ENCODE measurements at places on chromosomes 13 and 19. TPM values are rescaled to one million over a fixed set of nuclear protein-coding genes. Genes with fewer than 3 reads are reported as not detected.

Gene MAMSTR
- total RNA-seq, result 1.4 TPM

Gene SPINT2
- 79.6 TPM for total RNA-seq

Gene ACTMAP
- 9.5 TPM for total RNA-seq

DNA sequence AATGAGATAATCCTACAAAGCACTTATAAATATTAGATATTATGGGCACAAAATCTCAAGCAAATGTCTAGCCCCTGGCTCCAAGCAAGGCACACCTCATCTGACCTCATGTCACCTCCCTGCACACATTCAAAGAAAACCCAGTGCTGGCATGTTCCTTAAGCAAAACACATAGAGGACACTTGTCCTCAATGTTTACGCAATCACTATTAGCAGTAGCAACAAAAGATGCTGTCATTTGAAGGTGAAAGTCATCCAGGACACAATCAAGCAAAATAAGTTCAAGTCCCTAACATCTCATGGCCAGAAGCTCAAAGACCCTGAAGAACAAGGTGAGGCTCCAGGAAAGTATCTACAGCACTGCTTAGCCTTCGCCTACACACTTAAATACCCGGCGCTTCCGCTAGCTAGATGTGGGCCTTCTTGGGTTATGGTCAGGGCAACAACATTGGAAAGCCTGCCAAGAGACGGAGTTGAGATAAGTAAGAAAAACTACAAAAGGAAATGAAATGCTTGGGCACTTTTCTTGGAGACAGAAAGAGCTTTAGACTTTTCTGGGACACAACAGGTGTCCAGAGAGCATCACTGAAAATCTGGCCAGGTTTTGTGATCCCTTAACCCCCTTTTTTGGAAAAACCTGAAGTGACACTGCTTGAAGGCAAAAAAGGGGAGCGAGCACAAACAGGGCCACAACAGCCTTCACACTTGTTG lies 85.7 kb downstream of the FOXO1 start:
- no peak for DNase-seq

GRCh38 chr19:6753178-6754031 lies 13.8 kb downstream of the SH2D3A start:
- DNase-seq, result peak; percentile 76

Gene ZNF415
- total RNA-seq, result 0.21 TPM

Gene C19orf44
- 4.4 TPM for total RNA-seq

DNA sequence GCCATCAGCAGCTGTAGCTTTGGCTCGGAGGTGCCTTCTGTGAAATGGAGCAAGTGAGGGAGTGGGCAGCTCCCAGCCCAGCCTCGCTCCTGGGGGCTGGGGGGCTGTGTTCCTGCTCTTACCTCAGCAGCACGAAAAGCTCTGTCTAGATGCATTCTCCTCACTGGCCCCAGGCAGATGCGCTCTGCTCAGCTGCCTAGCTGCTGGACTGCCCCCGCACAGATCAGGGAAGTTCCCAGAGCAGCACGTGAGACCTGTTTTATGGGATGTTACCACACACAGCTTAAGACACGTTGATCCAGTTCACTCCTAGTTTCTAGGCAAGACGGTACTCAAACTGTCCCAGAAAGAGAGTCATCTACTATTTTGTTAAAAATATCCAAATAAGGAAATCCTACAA lies 13.6 kb downstream of the LCP1 start:
- DNase-seq, result no peak

Gene PCDH8
- not detected for total RNA-seq

DNA sequence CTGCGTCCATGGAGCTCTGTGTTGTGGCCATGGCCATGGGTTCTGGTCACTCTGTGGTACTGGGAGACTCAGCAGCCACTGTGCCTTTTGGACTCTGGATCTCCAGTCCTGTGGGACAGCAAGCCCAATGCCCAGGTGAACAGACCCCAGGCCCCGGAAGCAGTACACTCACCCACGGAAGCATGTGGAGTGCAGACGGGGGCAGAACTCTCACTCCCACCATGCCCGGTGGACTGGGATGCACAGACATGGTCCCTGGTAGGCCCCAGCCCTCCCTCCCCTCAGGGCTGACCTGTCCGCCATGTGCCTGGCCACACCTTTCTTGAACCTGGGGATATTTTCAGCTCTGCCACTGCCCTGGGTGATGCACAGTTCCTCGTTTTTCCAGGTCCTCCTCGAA lies 163.3 kb downstream of the URI1 start:
- no peak for DNase-seq

DNA sequence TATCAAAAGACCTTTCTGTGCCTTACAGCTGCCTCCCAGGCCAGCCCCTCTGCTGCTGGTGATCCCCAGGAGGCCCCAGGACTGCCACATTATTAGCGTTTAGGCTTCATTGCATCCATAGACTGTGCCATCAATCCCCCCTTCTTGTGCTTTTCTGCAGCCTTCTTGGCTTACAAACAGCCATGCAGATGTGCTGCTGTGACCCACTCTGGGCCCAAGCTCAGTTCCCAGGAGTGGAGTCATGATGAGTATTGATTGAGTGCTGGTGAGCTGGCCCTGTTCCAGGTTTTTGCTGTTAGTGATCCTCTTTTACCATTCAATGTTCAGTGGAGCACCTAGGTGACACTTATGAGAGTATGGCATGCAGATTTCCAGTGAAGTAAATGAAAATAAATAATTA lies 59.9 kb upstream of the SLAIN1 start:
- no peak for DNase-seq

GRCh38 chr19:31900991-31901390 lies 444.4 kb upstream of the ZNF507 start:
- DNase-seq, result no peak

Gene KEAP1
- total RNA-seq, result 81.6 TPM

DNA sequence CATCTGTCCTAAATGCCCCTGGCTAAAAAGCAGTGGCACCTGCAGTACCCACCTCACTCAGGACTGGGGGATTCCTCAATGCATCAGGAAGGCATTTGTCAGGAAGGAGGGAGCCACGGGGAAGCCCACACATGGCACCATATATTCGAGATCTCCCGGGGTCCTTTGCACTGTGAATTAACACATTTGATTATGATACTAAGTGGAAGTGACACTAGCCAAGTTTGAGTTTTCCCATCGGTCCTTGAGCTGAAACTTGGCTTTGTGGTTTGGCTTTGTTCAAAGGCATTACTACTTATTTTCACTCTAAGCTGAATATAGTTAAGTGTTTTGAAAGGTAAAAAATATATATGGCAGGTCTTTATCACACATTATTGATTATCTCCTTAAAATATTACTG lies 168.7 kb upstream of the MYO16 start:
- DNase-seq, result no peak

Gene LYPD3
- total RNA-seq, result 4.1 TPM

Gene SULT2A1
- not detected for total RNA-seq

- DNase-seq, result no peak
These were observed 16.2 kb downstream of the COL4A2 start for GRCh38 chr13:110323172-110323891.

Gene SYNE4
- total RNA-seq, result 1.8 TPM

DNA sequence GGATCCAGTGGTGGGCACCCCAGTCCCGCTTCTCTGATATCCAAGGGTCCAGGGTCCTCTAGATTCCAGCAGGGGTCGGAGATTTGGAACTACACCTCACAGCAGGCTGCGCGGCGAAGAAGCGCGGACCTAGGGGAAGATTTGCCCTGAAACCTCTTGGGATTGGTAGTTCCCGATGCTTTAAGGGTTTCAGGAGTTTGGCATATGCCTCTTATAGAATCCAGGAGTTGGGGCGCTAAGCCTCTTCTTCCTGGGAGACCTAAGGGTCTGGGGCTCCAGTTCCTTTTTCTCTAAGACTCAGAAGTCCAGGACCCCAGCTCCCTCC lies 349 bp downstream of the BCL2L12 start:
- DNase-seq, result no peak

DNA sequence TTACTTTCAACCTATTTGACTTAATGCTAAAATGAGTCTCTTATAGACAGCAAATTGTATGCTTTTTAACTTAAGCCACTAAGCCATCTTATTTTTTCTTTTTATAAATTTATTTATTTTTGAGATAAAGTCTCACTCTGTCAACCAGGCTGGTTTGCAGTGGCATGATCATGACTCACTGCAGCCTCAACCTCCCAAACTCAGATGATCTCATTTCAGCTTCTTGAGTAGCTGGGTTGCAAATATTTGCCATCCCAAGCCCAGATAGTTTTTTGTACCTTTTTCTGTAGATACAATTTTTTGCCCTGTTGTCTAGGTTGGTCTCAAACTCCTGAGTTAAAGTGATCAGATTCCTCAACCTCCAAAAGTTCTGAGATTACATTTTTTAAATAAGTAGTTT lies 27.1 kb downstream of the ZNF714 start:
- no peak for DNase-seq

- DNase-seq, result no peak
These were observed 2.7 kb upstream of the SPACA4 start for GRCh38 chr19:48603850-48604249.

GRCh38 chr19:32201211-32201610 lies 144.2 kb upstream of the ZNF507 start:
- no peak for DNase-seq

Gene NLRP5
- not detected for total RNA-seq

DNA sequence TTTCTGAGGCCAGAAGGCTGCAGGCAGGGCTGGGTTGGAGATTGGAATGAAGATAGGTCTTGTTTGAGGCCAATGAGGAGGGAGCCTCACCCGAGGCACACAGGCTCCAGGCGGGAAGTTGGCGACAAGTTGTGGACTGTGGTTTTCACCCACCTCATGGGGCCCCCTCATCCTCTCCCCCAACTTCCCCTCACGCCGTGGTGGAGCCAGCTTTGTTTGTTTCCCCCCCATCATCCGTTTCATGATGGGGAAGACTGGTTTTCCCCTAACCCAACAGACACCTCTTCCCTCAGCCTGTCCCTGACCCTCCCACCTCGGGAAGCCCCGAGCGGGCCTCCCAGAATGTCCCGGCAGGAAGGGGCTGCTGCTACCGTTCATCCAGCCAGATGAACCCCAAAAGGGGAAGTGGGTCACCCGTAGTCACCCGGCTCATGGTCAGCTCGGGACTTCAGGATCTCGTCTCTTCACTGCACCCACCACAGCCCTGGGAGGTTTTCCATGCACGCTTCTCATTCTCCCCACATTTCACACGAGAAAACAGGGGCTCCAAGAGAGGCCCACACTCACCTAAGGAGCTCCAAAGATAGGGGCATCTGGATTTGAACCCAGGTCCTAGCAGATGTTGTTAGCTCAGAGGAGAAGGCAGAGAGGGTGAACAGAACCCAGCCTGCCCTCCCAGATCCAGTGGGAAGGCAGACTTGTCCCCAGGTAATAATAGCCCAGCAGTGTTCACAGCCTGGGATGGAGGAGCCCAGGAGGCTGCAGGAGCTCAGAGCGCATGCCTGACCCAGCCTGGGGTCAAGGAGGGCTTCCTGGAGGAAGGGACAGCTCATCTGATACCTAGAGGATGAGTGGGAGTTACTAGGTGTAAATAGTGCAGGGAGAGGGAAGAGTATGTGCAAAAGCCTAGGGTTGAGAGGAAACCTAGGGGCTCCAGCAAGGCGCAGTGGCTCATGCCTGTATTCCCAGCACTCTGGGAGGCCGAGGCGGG lies 23.5 kb downstream of the CEACAM16 start:
- peak; percentile 25 for DNase-seq

DNA sequence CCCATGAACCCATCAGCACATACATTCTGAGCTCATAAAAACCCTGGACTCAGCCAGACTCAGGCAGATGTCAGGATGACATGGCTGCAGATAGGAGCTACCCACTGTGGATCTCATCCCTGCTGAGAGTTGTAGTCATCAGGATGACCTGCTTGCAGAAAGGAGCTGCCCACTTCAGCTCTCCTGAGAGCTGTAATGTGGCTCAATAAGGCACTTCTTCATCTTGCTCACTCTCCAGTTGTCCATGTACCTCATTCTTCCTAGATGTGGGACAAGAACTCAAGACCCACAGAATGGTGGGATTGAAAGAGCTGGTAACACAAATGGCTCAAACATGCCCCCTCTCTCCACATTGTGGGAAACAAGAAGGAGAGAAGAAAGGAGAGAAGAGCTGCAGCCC lies 58.2 kb downstream of the SLITRK1 start:
- no peak for DNase-seq

GRCh38 chr13:111844682-111845081 lies 222.3 kb upstream of the SOX1 start:
- DNase-seq, result no peak

DNA sequence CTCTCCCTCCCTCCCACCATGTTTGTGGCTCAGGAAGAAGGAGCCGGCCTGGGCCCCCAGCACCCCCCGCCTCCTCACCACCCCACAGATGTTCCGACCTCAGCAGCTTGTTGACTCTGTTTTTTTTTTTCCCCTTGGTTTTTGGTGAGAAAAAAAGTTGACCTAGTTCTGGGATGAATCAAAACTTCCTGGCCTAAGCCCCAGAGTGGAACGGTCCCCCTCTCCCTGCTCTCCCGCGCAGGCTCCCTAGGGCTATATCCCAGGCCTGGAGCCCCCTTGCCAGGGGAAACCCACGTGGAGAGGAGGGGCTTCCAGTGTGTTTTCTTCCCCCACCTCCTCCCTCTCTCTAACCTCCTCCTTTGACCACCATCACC lies 4.0 kb downstream of the COL5A3 start:
- DNase-seq, result no peak

DNA sequence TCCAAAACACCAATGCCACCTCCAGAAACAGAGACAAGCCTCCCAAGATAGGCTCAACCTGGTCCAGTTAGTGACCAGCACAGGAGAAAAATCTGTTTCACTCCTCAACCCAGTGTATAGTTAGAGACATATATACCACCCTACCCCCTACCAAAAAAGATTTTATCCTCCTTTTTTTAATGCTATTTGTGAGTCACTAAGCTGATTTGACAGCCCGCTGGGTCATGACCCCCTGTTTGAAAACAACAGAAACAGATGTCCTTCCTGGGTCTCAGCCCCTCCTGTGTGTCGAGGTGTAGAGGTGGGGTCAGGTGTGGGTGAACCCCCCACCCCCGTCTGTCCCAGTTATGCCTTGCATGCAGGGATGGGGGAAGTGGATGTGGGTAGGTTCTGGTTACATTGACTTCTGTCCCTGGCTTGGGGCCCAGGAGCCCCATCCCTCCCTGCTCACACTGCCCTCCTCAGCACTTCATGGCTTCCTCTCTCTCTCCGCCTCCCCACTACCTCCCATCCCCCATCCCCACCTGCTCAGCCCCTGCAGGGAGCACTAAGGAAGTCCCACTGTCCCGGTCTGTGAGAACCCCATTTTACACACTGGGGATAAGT lies 14.0 kb upstream of the TOMM40 start:
- DNase-seq, result no peak

- DNase-seq, result no peak
These were observed 1.0 kb downstream of the CEBPA start for GRCh38 chr19:33301144-33301899.

Gene FXYD3
- total RNA-seq, result not detected

Gene PGLYRP1
- not detected for total RNA-seq

Gene SERPINE3
- total RNA-seq, result not detected

Gene NLRP9
- total RNA-seq, result not detected

- no peak for DNase-seq
These were observed 20.2 kb downstream of the CHAMP1 start for GRCh38 chr13:114334305-114335053.

DNA sequence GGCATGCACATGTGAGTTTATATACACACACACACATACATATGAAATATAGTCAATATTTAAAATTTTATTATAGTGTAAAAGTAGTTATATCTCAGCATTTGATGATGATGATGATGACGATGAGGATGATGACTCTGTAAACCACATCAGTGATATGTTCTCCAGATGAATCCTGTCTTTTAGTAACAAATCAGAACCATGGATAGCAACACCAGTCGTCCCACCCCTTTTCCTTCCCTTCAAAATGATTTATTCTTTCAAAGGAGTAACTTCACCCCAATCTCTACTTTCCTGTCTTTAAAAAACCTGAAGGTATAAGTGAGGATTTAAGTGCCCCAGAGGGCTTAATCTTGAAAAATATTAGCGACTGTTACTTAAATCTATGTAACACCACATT lies 74.1 kb downstream of the DCLK1 start:
- no peak for DNase-seq

Gene CEACAM6
- not detected for total RNA-seq
